Right hindlimb (tissue), 1 donor: ENCODE measurements at places on chromosomes 4 and X.

DNA sequence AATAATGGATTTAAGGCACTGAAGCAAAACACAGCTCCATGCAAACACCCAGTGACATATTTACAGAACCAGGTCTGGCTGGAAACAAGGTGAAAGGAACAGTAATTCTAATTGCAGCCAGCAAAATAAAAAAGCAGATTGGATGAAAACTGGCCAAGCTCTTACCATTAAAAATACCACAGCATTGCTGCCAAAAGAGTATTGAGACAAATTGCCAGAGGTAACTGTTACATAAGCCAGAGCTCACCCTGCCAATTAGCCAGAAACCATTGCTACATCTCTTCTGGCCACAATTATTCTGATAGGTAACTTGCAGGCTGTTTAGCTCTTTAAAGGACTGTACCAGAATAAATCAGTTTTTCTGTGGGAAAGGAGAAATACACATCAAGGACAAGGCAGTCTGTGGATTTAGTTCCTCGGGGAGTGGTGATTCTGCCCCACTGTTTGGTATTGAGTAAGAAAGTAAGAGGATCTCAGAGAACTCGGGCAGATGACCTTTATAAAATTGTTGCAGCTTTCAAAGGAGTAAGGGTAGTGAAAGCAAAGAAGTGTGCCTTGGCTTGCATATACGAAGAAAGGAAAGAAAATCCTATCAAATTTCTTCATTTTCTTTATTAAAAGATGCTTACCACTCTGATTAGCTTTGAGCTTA is 369.5 kb downstream of the PPP3CA start:
- no peak for DNase-seq

GRCh38 chr4:6826781-6827508 is 44.4 kb downstream of the KIAA0232 start:
- DNase-seq, result no peak

DNA sequence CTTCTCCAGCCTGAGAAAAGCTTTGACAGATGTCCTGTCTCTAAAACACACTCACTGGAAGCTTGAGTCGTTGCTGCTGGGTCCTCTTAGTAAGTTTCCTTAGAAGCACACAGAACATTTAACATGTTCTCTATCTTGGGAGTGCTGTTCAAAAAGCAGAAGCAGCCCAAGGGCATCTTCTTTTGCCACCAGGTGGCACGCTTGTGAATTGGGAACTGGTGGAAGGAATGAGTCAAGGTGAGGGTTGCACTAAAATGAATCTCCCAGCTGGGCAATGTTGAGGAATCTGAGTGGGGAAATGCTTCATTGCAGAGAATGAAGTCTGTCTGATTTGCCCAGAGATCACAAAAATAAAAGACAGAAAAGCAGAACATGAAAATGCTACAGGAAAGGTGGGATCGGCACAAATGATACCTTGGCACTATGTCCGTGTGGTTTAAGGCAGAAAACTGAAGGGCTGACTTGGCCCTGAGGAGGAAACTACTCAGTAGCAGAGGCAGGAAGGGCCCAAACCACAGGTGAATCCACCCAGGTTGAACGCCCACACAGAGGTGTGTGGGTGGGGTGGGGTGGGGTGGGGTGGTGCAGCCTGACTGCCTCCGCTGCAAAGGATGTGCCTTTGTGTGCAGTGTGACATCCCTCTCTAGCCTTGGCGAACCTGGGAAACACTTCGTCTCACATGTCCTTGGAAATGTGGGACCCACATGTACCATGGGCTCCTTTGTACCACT is 26.0 kb downstream of the KIT start:
- DNase-seq, result no peak

DNA sequence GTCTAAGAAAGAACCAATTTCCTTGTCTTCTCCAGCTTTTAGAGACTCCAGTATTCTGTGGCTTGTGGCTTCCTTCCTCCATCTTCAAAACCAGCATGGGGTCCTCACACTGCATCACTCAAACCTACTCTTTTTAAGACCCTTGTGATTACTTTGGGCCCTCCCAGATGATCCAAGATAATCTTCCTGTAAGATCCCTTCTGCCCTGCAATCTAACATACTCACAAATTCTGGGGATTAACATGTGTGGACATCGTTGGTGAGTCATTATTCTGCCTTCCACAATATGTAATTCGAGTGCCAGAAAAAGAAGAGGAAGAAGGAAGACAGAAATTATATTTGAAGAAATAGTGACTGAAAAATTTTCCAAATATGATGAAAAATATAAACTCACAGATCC is 47.9 kb downstream of the BEND4 start:
- DNase-seq, result no peak

DNA sequence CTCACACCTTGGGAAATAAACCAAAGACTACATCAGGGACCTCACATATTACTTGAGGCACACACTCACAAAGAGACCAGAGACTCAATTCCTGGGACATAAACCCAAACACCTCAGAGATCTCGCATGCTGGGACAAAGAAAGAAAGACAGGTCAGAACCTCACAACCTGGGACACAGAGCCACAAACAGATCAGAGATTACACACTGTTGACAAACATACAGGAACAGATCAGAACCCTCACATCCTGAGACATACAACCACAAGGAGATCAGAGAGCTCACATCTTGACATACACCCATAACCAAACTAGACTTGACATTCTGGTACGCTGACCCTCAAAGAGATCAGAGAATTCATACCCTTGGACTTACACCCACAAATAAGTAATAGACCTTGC is 17.3 kb downstream of the SUV39H1 start:
- DNase-seq, result no peak

DNA sequence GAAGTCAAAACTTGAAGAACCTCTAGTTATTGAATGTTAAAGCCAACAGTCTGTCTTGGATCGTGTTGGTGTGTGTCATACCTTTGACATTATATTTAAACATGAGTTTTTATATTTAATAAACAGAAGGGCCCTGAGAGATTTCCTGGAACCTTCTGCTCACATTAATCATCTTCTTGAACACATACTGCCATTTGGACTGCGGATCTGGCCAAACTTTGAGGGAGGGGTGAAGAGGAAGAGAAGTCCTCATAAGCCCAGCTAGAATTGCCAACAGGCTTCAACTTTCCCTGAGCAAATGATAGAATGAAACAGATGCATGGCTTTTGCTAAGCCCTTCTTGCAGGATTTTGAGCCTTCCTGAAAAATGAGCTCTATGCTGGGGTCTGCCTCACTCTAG is 27.4 kb downstream of the CCKAR start:
- peak; percentile 46 for DNase-seq

DNA sequence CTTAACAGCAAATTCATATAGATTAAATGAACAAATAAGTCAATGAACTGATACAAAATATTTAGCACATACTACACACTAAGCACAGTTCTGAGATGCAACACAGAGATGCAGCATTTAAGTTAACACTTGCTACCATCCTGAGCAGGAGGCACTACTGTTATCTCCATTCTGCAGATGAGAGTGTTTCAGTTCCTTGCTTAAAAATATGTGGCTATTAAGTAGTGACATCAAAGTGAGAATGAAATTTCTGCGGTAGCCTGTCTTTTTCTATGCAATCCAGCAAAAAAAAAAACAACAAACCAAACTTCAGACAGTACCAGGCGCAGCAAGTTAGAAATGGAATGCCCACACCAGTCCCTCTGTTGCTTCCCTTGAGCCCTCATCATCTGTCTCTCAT is 90.8 kb downstream of the SHISA3 start:
- DNase-seq, result no peak

- DNase-seq, result no peak
These were observed 209.7 kb downstream of the SPRY1 start for GRCh38 chr4:123606336-123606735.

DNA sequence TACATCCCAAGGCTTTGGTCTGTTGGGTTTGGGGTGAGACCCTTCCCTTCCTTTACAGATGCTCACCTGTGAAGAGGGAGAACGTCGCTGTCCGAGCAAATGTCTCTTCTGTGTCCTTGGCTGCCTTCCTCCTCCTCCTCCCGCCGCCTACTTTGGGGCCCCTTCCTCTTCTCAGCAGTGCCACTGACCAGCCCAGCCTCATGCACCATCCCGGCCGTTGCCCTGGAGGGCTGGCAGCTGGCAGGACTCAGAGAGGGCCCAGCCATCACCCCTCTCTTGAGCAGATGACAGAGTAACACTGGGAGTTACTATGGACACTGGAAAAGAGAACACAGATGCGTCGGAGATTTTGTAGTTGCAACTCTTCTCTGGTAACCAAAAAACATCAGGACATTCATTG is 68.2 kb downstream of the TRMT44 start:
- no peak for DNase-seq

DNA sequence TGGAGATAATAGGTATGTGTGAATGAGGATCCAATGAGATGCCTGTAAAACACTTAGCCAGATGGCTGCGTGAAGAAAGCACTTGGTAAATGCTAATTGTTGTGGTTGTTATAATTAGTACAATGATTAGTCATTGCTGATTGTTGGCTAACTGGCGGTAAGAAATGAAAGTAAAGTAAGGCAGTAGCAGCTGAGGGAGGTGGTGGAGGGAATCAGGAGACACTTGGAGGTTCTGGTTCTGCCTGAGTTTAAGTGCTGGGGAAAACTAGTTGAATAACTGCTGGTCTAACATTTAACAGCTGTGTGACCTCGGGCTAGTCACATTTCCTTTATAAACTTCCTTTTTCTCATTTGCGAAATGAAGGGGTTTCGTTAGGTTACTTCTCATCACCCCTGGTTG is 30.9 kb downstream of the CD38 start:
- DNase-seq, result no peak

DNA sequence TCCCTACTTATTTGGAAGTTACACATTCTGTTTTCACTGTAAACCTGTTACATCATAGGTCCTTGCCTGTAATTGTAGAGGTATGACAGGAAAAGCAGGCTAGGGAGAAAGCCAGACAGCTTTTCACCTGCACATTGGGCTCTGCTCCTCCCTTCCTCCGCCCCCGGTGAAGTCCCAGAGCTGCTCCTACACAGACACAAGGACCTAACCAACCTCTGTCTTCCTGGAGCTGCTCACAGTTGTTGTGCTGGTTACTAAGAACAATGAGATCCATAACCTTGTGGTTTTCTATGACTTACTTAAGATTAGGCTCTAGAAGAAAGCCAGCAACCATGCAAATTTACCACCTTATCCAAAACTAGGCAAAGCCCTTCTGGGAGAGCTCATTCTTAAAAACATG is 40.0 kb downstream of the MOSPD2 start:
- no peak for DNase-seq

GRCh38 chrX:44314259-44314734 is 29.2 kb downstream of the EFHC2 start:
- no peak for DNase-seq

DNA sequence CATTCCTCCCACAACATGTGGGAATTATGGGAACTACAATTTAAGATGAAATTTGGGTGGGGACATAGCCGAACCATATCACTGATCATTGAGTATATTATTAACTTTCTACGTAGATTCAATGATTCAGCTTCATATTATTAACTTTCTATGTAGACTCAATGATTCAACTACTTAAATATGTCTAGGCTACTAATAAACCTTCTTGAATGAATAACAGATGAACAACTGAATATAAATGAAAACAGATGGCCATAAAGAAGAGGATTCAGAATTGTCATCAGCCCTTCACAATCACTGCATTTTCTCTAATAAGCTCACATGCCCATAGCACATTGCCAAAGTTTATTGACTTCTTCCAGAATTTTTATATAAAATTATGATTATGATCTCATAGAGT is 57.0 kb downstream of the CEP44 start:
- DNase-seq, result no peak

GRCh38 chr4:177566691-177567090 is 124.5 kb upstream of the AGA start:
- DNase-seq, result no peak
